ENCODE measurements at places on chromosomes 12 and 14.

DNA sequence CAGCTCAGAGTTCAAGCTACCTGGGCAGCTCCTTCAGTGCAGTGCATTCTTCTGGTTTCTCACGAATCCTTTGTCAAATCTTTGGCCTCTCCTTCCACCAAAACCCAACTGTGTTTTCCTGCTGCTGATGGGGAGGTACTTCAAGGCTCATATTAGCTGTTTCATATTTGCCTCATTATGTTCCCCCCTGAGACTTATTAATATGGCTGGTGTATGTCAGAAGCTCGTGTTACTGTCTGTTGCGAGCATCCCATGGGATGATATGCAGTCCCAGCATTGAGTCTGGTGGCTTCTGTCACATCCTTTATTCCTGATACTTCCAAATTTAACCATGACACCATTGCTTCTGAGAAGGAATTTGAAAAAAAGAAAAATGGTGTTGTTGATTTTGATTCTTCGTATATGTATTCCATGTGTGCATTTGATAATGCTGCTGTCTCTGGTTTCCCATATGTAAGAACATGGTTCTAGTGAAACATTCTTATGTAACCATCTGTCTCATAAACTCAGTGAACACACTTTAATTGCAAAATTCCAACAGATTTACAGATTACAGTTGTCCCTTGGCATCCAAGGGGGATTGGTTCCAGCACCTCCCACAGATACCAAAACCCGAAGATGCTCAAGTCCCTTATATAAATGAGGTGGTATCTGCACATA is 149.1 kb downstream of the KICS2 start:
- no peak for DNase-seq

DNA sequence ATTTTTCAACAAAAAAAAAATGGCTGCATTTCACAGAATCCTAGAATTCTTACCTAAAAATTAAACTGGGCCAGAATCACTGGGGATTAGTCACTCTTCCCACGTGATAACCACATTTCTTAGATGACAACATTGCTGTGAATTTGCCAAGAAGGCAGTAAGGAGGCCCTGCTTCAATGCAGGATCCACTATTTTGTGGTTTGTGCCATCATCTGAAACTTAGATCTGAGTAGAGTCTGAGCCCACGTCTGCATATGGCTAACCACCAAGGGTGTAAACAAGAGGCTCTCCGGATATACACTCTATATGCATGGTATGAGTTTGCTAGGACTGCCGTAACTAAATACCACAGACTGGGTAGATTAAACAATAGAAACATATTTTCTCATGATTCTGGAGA is 24.4 kb upstream of the TBX5 start:
- DNase-seq, result peak; percentile 29

- peak; percentile 98 for DNase-seq
Observed at GRCh38 chr12:58425481-58426392, 484.4 kb downstream of the ATP23 start.

DNA sequence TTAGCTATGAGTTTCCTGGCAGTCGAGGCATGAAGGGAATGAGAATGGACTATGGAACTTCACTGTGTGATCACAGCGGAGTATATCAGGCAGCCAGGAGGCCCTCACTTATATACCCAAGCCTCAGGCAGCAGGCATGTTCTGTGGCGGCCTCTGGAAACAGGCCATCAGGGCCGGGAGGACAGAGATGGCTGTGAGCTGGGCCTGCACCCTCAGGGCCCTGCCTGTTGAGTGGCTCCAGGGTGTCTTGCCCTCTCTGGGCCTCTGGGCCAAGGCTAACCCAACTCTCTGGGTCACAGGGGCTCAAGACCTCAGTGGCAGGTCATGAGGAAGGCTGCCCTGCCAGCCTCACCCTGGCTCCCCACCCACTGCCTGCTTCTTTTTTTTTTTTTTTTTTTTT is 33.9 kb upstream of the RCOR1 start:
- DNase-seq, result no peak

DNA sequence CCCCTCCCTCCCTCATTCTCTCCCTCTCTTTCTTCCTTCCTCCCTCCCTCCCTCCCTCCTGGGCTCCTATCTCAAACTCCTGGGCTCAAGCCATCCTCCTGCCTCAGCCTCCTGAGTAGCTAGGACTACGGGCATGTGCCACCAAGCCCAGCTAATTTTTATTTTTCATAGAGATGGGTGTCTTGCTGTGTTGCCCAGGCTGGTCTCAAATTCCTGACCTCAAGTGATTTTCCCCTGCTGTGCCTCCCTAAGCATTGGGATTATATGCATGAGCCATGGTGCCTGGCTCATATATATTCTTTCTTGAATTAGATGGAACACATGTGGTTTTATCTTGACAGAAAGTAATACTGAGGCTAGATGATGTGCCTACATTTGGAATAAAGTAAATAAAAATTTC is 14.2 kb downstream of the PAPOLA start:
- DNase-seq, result no peak
